NCI-H187 (cell line): ENCODE measurements at places on chromosomes 3 and 15.
A peak's percentile ranks its signal among the peaks of the same experiment; 100 is the strongest.

- DNase-seq: no peak
Measured at GRCh38 chr3:152823173-152823572, 11.8 kb upstream of the P2RY1 start.

DNA sequence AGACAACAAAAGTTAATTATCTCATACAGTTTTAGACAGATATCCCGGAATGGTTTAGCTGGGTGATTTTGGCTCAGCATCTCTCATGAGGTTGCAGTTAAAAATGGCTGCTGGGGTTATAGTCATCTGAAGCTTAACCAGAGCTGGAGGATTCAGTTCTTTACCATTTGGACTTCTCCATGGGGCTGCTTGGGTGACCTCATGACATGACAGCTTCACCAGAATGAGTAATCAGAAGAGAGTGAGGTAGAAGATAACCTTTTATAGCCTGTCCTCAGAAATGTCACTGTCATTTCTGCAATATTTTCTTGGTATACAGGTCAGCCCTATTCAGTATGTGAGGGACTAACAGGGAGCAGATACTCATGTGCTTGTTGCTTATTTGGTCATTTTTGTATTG is 30.9 kb downstream of the TFG start:
- DNase-seq: no peak

- no peak for DNase-seq
Measured at GRCh38 chr3:172528677-172529076, 5.4 kb upstream of the TNFSF10 start.

GRCh38 chr15:41870689-41871081 is 23.2 kb downstream of the SPTBN5 start:
- DNase-seq: no peak

GRCh38 chr3:46372492-46373359 is 2.0 kb downstream of the CCR5 start:
- no peak for DNase-seq

- DNase-seq: no peak
Measured at GRCh38 chr3:10557781-10558373, 52.5 kb upstream of the ATP2B2 start.

- DNase-seq: no peak
Measured at GRCh38 chr3:72067721-72068120, 282.8 kb upstream of the PROK2 start.

GRCh38 chr3:37591116-37591781 is 270.4 kb upstream of the CTDSPL start:
- DNase-seq: no peak

GRCh38 chr3:186669378-186670084 is 3.7 kb downstream of the HRG start:
- no peak for DNase-seq

DNA sequence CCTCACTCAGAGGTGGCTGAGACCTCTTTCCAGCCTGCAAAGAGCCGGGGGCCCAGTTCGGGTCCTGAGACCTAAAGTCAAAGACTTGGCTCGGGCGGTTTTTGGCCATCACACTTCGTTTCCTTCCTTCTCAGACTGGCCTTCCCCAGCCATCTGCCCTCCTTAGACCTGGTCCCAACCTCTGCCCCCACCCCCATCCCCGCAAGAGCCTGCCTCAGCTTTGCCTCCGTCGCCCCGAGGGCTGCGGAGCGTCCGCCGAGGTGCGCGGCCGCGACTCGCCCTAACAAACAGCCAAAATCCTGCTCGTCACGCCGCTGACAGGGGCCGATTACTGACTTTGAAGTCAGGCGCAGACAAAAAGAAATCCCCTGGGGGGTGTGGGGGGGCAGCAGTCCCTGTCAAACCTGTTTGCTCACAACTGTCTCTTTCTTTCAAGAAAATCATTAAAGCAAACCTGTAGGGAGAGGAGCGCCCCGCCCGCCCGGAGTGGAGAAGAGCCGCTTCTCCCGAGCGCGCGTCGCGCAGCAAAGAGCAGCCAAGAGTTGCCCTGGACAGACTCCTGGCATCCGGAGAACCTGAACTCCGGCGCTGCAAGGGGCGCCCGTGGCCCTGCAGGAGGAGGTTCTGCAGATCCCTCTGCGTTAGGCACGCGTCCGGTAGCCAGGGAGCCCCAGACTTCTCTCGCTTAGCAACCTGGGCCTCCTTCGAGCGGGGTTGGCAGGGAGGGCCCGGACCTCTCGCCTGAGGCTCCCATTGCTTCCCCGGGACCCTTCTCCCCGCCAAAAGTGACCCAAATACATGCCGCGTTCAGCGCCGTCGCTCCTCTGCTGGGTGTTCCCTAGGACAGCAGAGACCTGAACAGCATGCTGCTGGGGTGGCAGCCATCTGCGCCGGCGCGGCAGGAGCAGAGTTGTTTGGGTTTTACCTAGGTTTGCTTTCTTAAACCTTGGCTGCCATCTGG is 4.5 kb downstream of the SOX14 start:
- DNase-seq: no peak

DNA sequence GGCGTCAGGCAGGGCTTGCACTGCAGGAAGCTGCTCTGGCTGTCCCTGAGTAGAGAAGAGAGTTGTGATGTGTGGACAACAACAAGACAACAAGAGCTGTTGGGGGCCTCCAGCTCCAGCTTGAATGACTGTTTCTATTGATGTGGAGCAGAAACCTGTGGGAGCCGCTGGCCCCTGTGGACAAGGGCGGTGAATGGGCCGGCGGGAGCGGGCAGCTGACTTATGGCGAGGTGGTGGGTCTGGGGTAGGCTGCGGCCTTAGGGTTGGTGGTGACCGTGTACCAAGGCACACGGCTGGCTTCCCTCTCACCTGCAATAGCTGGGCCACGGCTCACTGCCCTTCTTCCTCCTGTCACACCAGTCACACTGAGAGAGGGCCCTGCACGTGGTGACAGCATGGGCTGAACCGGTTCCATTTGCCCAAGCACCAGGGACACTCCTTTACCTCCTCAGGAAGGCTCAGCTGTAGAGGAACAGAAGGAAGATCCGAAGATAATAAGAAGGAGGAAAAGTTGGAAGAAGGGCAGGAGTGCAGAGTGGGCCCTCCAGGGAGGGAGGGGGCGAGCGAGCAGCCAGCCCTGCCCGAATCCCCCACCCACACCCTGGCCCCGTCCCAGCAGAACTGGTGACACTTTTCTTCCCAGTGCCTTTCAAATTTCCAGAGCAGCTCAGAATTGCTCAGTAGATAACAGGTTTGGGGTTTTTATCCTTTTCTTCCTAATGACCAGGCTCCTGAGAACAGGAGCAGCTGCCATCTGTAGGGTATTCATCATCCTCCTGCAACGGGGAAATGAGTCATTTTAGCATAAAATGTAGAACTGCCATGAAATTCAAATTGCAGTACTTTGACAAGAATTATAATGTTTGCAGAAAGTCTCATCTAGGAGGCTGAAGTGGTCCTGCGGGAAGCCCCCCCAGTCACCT is 136.9 kb downstream of the TJP1 start:
- no peak for DNase-seq

- DNase-seq: peak; percentile 64
Measured at GRCh38 chr15:68256675-68257450, 20.7 kb upstream of the FEM1B start.

- no peak for DNase-seq
Measured at GRCh38 chr15:70547846-70548487, 215.4 kb downstream of the UACA start.
